GM23248 (cell line): ENCODE measurements at places on chromosomes 11 and 22.
A peak's percentile ranks its signal among the peaks of the same experiment; 100 is the strongest.

GRCh38 chr11:33773404-33773986 is 825 bp downstream of the FBXO3 start:
- DNase-seq: peak; percentile 58

DNA sequence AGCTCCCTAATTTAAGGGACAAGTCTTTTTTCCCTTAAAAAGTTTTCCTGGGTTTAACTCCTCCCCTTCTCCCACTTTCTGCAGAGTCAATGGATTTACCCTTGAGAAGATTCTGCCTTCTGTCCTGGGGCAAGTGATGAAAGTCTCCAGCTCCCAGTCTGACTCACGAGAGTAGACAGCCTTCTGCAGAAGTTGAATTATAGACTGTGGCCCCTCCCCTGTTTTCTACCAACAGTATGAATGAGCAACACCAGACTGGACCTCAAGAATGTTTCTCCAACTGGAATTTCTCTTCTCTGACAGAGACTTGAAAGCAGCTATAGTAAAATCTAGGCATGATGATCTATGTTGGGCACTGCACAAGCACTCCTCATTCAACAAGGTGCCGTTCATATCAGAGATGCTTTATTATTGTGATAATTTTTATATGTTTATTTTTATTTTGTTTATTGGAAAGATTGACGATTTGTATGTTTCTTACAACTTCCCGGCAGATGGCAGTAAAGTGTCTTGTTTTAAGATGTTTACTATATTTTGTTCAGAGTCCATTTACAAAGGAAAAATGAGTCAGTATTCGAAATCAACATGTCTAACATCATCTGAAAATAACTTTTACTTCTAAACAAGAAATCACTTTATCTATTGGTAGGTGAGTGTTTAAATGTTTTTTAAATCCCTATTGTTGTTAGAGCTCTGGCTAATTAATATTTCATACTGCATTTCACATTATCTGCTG is 56.6 kb downstream of the LMO2 start:
- peak; percentile 91 for DNase-seq

DNA sequence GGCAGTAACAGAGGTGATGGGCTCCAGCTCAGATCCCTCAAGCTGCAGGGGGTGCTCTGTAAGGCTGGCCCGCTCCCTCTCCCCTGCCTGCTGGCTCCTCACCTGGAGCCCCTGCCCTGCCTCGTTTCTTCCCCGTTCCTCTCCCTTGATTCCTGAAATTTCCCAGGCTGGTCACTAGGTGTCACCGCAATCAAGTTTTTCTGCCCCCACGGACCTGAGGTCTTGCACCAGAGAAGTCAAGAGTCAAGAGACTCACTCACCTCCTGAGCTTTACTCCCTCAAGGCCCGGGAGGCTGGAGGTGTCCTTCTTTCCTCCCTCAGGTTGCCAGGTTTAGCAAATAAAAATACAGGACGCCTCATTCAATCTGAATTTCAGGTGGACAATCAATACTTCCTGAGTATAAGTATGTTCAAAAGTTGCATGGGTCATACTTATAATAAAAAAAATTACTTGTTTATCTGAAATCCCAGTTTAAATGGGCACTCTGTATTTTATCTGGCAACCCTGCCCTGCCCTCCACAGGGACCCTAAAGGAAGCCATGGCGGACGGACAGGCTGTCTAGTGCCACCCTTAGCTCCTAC is 69.2 kb downstream of the SCUBE1 start:
- peak; percentile 68 for DNase-seq

- DNase-seq: peak; percentile 5
These were observed 25.0 kb upstream of the SERPIND1 start for GRCh38 chr22:20748731-20749428.
